Bone marrow (tissue), 2 donors: ENCODE measurements at places on chromosomes 11 and 22.

DNA sequence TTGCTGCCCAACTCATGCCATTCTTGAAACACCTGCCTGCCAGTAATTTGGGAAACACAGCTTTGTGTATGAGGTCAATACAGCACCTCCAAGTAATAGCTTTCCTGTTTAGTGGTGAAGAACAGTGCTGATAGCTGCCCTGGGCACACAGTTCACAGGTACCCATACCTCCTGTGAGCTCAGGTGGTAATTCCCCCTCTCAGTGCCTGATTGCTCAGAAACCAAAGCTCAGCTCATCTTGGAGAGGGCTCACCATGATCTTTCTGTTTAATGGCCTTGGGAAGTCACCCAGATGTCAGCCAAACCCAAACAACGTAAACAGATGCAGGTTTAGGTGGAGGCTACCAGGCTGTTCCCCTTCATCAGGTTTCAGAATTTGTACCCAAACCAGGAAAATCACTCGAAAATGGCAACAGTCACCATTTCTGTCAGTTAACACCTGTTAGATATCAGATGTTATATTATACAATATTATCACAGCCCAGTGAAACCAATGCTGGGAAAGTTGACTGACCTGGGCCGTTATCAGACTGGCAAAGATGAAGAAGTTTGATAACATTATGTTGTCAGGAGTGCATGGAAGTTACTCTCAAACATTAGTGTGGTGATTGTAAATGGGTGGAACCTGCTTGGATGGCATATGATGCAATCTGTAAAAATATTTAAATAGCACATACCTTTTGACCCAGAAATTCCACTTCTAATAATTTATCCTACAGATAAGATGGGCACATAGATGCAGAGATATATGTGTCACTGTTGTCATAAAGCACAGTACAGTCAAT is 18.9 kb downstream of the VSTM5 start:
- DNase-seq: no peak

GRCh38 chr11:57340039-57340615 is 2.0 kb downstream of the P2RX3 start:
- no peak for DNase-seq

- DNase-seq: no peak
Observed at GRCh38 chr22:39311592-39312400, 7.6 kb downstream of the RPL3 start.

GRCh38 chr22:50576070-50576469 is 2.2 kb downstream of the CPT1B start:
- DNase-seq: no peak

DNA sequence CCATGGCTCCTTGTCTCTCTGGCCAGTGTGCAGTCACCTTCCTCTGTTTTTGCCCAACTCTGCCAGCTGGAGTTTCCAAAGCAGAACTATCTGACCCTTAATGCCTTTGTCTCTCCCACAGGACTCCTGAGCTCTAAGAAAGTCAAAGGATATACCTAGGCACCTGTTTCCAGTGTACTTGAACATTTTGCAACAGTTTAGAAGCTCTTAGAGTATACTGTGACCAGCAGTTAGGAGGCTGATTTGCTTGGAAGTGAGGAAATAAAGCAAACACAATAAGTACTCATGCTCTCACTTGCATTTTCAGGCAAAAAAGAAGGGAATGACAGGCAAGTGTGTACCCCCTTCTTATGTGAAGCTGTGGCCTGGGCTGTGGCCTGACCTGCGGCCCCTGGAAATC is 204.3 kb upstream of the PLET1 start:
- no peak for DNase-seq

DNA sequence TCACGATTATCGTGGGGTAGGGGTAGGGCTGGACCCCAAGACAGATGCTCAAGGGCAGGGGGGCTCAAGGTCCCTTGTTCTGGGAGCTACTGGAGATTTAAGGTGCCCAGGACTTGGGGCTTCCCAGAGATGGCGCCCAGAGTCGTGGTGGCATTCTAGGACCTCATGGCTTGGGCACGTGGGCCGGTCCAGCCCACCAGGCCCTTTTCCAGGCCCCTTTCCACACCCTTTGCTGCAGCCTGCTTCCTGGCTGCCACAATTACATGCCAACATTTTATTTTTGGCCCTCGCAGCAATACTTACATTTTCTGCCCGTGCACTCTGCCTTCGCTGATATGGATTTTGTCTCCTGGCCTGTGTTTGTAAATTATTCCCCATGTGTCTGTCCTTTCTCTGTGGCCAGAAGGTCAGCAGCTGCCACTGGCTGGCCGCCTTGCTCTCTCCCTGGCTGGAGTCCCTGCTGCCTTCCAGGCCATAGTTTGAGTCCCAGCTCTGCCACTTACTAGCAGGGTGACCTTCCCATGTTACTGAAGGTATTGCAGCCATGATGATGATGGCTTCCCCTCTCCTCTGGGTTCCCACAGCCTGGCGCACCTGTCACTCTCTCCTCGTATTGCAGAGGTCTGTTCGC is 11.2 kb downstream of the MB start:
- DNase-seq: no peak

DNA sequence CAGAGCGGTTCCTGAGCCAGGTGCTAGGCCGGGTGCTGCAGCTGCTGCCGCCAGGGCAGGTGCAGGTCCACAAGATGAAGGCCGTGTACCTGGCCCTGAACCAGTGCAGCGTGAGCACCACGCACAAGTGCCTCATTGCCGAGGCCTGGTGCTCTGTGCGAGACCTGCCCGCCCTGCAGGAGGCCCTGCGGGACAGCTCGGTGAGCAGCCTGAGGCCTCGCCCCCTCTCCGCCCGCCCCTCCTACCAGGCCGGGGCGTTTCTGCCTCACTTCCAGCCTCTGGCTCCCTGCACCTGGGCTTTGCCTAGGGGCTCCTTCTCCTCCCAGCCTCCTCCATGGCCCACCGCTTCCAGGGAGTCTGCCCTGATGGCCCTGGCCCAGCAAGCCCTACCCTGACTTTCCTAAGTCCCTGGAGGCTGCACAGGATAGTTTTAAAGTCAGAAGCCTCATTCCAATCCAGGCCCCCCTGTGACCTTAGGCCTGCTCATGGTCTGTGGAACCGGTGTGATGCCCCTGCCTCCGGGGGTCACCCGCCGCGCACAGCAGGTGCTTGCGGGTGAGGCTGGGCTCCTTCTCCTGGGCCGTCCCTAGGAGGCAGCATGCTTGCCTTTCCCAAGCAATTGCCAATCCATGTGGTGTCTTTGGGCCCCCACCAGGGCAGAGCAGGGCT is 5.5 kb downstream of the TCIRG1 start:
- DNase-seq: no peak

GRCh38 chr11:125393331-125393730 is 102.7 kb downstream of the FEZ1 start:
- no peak for DNase-seq

- DNase-seq: no peak
Observed at GRCh38 chr22:44449683-44450425, 48.2 kb downstream of the RTL6 start.

- no peak for DNase-seq
Observed at GRCh38 chr11:112977755-112978154, 16.5 kb downstream of the NCAM1 start.

DNA sequence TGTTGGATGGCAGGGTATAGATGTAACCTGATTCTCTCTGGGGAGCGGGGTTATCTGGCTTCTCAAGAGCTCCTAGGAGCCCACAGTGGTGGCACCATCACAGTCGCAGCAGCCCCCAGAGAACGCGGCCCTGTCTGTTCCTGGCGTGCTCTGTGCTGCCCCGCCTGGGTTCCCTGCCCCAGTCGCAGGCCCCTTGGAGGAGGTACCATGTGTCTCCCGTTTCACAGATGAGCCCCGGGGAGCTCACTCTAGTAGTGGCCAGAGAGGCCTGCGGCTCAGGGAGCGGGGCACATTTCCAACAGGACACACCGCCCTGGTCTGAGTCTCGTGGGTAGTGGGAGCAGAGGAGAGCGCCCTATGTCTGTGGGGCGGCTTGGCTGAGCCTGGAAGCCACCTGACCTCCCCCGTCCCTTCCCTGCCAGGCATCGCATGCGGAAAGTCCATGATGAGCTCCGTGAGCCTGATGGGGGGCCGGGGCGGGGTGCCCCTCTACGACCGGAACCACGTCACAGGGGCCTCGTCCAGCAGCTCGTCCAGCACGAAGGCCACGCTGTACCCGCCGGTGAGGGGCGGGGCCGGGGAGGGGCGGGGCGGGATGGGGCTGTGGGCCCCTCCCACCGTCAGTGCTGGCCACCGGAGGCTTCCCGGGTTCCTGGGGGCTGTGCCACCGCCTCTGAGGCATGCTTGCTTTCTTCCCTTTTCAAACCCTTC is 21.0 kb upstream of the PPP6R3 start:
- DNase-seq: no peak

DNA sequence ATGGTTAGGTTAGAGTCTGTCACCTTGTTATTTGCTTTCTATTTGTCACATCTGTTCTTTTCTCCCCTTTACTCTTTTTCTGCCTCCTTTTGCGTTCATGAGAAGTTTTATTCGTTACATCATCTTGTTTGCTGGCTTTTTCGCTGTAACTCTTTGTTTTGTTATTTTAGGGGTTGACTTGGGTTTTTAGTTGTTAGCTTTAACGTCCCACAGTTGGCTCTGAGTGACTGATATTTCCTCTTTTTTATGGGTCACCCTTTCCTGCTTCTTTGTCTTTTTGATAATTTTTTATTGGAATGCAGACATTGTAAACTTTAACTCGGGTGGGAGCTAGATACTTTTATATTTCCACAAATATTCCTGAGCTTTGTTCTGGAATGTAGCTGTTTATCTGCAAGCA is 13.3 kb upstream of the TNNT3 start:
- no peak for DNase-seq

- DNase-seq: no peak
Observed at GRCh38 chr11:10087186-10087922, 206.7 kb downstream of the SBF2 start.

GRCh38 chr11:34189191-34189590 is 83.8 kb downstream of the NAT10 start:
- DNase-seq: no peak

DNA sequence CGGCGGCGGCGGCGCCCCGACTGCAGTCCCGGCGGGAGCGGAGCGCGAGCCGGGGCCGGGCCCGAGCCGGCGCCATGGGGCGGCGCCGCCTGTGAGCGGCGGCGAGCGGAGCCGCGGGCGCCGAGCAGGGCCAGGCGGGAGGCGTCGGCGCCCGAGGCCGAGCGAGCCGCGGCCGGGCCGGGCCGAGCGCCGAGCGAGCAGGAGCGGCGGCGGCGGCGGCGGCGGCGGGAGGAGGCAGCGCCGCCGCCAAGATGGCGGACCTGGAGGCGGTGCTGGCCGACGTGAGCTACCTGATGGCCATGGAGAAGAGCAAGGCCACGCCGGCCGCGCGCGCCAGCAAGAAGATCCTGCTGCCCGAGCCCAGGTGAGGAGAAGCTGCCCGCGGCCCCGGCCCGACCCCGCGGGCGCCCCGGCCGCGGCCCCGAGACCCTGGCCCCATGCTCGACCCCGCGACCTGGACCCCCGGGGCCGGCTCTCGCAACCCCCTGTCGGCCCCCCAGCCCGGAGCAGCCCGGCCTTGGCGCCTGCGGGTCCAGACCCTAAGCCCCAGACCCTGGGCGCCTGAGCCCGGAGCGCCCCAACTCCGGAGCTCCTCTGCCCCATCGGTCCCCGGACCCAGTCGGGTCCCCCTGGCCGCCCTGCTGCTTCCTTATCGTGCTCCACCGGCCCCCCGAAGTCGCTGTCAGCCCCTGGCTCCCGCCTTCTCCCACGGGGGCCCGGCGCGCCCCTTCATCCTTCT is at the start of gene GRK2:
TSS of gene GRK2 (plus strand) at position 25 of the 739 bp plus-strand sequence. CDS start at position 252, 227 bp downstream.
- no peak for DNase-seq

DNA sequence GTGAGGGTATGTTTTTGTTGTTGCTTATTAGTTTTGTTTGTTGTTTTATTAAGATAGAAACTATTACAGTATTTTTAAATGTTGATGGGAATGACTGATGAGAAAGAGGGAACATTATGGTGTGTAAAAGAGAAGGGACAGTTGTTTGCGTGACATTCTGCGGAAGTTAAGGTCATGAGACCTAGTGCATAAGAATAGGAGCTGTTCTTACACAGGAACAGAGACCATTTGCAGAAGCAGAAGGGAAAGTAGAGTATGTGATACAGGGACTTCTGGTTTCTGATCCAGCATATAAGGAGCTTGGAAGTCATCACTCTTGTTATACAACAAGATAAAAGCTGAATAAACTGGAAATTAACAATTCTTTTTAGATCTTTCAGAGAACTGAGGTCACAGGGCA is 299.2 kb upstream of the API5 start:
- DNase-seq: no peak
